ENCODE measurements at places on chromosomes 5 and 9.

DNA sequence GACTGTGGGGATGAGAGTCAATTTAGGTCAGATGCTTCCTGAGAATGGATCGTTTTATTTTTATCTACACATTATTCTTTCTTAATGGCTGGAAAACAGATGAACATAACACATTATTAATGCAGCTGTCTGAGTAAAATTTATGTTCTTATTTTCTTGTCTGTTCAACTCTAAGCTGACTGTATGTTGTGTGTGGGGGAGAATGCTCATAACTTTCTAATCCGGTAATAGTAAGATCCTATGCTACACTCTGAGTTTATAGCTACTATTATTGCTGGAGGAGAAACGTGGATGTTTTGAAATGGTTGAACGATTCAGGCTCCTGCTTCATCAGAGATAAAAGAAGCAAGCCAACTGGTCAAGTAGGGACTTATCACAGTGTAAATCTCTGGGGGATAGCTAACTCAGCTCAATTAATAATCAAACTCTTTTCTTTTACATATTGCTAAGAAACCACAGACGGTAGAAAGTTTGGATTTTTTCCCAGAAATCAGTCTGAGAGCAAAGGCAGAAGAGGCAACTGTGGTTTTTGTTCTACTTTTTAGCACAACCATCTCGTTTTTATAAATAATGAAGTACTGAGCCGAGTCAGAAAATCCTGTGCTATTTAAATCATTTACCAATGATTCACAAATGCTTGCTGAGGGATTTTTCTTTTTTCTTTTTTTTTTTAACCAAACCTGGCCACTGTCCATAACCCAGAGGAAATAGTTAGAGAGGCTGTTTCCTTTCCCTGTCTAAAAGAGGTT, 265.0 kb upstream of the FAM174A start:
- no peak for DNase-seq

DNA sequence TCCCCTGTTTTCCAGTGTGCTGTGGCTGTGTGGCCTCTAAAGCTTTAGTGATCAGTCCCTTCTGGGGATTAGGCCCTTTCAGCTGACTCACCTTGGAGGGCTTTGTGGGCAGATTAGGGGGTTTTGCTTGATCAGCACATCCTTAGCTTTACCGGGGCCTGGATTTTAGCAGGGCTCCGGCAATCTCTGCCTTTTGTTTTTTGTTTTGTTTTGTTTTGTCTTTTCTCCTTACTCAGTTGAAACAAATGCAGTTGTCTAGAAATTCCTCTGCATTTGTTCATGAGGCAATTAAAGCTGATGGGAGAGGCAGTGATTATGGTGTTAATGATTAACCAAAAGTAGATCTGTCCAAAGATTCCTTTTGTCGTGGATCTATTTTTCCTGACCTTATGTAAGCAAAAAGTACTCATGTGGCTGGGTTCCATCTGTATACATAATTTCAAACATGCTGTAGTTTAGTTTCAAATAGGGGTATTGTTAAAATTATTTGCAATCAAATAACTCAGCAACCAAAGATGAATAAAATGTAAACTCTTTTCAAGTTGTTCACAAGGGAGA, 5.2 kb upstream of the TDRD7 start:
- no peak for DNase-seq

DNA sequence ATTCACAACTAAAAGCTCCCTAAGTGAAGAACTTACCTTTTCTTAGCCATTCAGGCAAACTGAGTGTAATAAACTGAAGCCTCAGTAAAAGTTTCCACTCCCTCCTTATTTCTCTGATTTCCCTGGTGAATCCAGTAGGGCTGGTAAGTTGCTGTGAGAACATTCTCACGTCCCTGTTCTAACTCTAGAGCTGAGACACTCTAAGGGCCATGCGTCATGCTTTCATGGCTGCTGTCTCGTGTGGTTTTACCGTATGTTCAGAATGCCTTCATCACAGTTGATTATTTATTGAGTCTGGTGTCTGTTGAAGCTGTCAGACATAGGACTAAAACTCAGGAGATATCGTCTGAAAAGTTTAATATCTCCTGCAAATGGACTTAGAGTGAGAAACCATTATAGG, 1.3 kb downstream of the OR2S2 start:
- no peak for DNase-seq

- no peak for DNase-seq
Observed at GRCh38 chr5:180287404-180287803, 4.5 kb downstream of the MAPK9 start.

GRCh38 chr9:128011071-128011817, 30.5 kb upstream of the EEIG1 start:
- no peak for DNase-seq

GRCh38 chr5:149485655-149486615, 65.3 kb downstream of the CSNK1A1 start:
- DNase-seq = no peak

- no peak for DNase-seq
Observed at GRCh38 chr5:180646963-180647305, 2.5 kb downstream of the FLT4 start.

DNA sequence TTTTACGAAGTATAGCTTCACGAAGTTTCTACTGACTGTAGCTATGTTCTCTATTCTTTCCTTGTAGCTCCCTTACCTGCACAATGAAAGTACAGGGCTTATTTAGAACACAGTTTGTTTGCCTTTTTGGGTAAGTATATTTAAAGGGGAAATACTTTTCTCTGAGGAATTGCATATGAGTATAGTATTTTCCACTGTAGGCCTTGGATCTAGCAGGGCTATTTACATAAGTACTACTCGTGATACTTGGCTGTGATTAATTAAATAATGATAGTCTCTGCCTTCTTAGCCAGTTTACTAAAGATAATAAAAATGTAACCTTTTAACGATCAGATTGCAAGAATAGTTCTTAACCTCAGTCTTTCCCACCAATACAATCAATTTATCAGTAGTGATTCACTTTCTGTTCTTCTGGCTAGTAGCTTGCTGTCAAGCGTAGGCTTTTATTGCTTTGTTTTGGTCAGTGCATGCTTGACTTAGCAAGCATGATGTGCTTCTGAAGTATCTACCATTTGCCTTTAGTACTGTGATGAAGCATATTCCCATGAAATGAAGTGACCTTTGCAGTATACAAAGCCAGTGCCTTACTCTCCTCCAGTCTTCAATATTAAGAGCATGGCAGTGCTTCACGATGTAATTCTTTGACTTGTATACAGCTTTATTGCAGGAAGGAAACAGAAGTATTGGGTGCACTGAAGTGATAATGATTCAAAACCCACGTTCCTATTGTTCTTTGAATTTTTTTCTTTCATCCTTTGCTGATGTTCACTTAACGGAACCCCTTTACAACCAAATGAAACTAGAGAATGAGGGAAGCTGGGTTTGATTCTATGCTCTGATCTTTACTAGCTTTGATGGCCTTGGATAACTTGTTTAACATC, 64.2 kb downstream of the SLC44A1 start:
- DNase-seq = no peak

DNA sequence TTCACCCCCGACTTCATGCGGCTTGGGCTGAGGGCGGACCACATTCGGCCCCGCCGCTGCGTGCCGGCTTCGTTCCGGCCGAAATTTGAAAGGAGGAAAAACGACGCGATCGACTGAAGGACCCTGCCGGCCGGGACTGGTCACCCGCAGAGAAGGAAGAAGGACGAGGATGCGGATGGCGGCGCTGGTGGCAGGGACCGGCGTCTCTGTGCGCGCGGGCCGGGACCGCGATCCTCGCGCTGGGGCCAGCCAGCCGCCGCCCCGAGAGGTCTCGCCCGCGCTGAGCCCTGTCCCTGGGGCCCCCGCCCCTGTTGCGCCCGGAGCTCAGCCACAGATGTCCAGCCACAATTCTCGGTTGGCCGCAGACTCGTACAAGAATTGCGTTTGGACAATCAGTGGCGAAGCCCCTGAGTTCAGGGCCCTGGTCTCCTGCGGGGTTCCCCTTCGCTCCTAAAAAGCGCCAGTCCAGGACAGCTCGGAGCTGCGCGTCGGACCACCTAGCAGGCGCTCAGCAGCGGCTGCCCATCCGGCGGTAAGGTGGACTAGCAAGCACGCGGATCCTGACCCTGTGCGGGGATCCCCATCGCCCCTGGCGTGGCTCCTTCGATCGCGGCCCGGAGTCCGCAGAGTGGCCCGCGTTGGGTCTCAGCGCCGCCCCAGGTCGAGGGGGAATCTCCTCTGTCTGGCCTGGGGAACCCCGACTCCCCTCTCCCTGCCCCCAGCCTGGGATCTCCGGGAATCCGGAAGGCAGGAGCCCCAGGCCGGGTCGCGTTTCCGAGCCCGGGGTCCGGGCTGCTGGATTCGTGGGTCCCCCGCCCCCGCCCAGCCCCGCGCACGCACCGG, 21.3 kb downstream of the URM1 start:
- DNase-seq = no peak

DNA sequence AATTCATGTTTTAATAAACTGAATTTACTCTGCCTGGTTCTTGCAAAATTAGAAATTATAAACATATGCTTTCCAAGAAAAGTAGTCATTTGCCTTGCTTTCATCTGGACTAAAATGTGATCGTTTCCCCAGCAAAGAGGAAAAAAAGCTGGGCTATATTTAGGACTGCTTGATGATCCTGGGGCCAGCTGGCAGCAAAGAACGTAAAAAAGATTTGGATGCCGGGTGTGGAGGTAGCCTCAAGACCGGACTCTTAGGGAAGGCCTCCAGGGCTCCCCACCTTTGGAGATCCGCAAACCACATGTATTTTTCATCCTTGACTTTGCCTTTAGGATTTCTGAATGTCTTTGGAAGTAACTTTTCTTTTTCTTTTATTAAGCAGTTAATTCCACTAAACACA, 156.1 kb upstream of the SEMA6A start:
- DNase-seq = no peak

GRCh38 chr5:33336891-33337636, 103.7 kb upstream of the TARS1 start:
- DNase-seq = no peak

GRCh38 chr5:50727149-50727496, 60.7 kb downstream of the PARP8 start:
- no peak for DNase-seq

DNA sequence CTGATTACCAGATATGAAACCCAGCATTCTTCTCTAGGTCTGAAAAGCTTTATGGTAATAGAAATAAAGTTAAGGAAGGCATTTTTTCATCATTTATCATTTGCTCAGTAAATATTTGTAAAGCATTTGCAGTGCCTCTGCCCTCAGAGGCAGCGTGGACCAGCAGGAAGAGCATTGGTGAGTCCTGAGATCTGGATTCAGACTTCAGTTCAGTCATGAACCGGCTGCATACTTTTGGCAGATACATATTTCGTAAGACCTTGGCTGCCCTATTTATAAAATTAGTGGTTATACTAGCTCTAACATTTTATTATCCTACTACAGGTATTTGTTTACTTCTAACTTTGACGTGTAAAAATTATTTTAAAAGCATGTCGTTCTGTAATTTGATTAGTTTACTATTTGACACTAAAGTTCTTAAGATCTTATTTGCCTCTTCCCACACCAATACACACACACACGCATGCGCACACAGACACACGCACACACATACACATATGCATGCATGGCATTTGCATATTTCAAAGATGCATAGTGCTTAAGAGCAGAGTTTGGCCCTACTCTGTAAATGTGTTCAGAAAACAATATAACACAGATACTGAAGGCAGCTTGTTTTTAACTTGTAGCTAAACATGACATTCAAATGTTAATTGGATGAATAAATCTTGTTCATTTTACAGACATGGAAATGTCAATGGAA, 101.9 kb downstream of the RPS23 start:
- no peak for DNase-seq

GRCh38 chr5:83265318-83265717, 188.0 kb downstream of the XRCC4 start:
- DNase-seq = no peak

- no peak for DNase-seq
Observed at GRCh38 chr9:19173598-19174125, 46.4 kb upstream of the PLIN2 start.

- DNase-seq = no peak
Observed at GRCh38 chr9:73847536-73847935, 649.6 kb upstream of the RORB start.

GRCh38 chr5:80246001-80246758, 9.7 kb downstream of the SERINC5 start:
- no peak for DNase-seq

GRCh38 chr5:77882670-77883257, 106.6 kb upstream of the TBCA start:
- DNase-seq = no peak

- DNase-seq = no peak
Observed at GRCh38 chr5:33975852-33976251, 8.6 kb downstream of the SLC45A2 start.

DNA sequence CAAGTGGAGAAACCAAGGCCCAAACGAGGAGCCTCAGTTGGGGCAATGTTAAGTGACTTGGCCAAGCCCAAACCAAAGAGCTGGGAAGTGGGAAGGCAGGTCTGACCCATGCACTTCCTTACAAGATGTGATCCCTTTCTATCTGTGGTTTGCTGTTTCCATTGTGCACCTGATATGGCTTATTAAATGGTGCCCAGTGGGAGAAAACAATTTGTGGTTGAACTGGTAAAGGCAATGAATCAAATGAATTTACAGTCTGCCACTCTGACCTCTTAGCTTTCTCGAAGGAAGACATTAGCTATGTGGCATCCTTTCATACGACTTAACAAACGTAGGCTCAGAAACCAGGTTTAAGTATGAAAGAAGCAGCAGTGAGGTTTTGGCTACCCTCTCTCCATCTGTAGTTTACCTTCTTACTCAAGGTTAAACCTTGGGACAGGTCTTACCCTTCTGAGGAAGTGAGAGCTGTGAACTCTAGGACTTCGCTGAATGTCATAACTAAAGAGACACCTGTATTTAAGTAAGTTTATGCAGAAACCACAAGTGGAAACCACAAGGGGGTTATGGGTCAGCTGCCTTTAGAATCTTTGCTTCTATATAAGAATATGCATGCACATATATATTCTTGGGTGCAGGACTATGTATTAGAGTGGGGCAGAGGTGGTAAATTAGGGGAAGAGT, 100.5 kb upstream of the SPATA31D4 start:
- DNase-seq = no peak

- DNase-seq = no peak
Observed at GRCh38 chr5:172881691-172882370, 47.8 kb downstream of the ERGIC1 start.

DNA sequence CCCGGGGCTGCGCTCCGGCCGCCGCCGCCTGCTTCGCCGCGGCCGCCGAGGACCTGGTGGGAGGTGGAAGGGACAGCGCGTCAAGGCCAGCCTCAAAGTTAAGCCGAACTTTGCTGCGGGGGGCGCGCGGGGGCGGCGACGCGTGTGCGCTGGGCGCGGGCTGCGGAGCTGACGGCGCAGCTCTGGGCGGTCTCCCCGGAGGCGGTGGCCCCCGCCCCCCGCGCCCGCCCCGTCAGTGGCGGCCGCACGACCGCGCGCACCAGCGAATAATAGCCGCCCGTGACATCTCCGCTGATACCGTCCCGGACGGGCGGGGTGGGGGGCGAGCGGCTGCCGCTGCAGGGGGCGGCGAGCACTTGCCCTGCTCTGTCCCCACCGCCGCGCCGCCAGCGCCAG, 579 bp upstream of the FAM78A start:
- DNase-seq = no peak

GRCh38 chr9:92507496-92507895, 25.2 kb upstream of the ASPN start:
- DNase-seq = no peak

- no peak for DNase-seq
Observed at GRCh38 chr5:140255460-140256157, 47.3 kb downstream of the PFDN1 start.

GRCh38 chr5:168779333-168779732, 200.2 kb upstream of the PANK3 start:
- no peak for DNase-seq
